ENCODE measurements at places on chromosomes 3 and 15. TPM values are rescaled to one million over a fixed set of nuclear protein-coding genes. Genes with fewer than 3 reads are reported as not detected.

GRCh38 chr3:10933805-10934481 lies 58.6 kb upstream of the SLC6A1 start:
- no peak overlapping the region for H3K4me3 ChIP-seq
- no peak overlapping the region for H3K27ac ChIP-seq
- H3K4me1 ChIP-seq, result no peaks in the 10 kb centered on the region
- no peaks in the 10 kb centered on the region for H3K36me3 ChIP-seq
- no peak for DNase-seq

DNA sequence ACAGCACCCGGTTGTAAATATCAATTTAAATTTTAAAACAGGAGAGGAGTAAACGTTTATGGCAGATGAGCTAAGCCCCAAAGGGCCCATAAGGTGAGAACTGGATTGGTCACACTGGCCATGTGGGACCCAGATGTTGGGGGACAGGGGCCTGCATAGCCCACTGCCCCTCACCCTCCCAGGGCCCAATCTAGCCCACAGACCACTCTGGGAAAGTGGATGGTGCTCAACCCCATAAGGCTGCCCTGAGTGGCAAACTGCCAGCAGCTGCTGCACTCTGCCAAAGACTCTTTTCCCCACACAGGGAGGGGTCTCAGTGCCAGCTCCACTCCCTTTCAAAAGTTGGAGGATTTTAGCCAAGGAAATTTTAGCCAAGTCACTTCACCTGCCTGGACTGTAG lies 42.5 kb downstream of the CCDC12 start:
- no peak for DNase-seq
- no peaks in the 10 kb centered on the region for H3K27me3 ChIP-seq
- H3K4me1 ChIP-seq, result peaks cover 37% of the 10 kb centered on the region

- DNase-seq, result no peak
- H3K27me3 ChIP-seq, result no peaks in the 10 kb centered on the region
- peak overlapping the region; percentile 86 for H3K4me3 ChIP-seq
- no peak overlapping the region for H3K27ac ChIP-seq
- H3K36me3 ChIP-seq, result no peaks in the 10 kb centered on the region
- no peaks in the 10 kb centered on the region for H3K4me1 ChIP-seq
Measured at GRCh38 chr3:53253707-53254508, 1.9 kb downstream of the TKT start.

- no peak overlapping the region for H3K4me3 ChIP-seq
- no peaks in the 10 kb centered on the region for H3K27me3 ChIP-seq
Measured at GRCh38 chr15:95987886-95988573, 342.5 kb upstream of the NR2F2 start.

DNA sequence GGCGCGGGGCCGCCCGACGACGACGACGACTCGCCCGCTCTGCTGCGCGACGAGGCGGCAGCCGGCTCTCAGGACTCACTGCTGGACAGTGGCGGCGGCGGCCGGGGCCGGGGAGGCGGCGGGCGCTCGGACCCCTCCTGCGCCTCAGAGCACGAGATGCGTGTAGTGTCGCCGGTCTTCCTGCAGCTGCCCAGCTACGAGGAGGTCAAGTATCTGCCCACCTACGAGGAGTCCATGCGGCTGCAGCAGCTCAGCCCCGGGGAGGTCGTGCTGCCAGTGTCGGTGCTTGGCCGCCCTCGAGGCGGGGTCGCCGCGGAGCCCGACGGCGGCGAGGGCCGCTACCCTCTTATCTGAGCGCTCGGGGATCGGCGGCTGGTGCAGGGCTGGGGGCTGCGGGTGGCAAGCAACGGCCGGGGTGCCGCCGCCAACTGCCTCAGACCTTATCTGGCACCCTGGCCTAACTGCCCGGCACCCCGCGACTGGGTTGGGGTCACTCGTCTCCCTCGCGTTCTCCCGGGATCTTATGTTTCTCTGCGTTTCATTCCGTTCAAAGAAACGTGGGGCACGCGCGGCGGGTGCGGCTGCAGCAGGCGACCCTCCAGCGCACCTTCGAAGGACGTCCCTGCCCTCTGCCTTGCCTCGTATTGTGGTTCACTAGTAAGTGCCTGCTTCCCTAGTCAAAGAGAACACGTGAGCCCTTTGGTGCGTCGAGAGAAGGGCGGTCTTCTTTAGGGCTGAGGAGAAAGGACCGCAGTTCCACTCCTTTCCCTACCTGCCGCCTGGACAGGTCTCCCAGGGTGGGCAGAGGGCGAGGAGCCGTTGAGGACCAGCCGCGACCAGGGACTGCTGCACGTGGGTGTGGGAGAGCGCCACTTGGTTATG lies 1.0 kb downstream of the C3orf80 start:
- no peaks in the 10 kb centered on the region for H3K27me3 ChIP-seq
- peak overlapping the region; percentile 56 for H3K4me3 ChIP-seq
- no peak overlapping the region for H3K27ac ChIP-seq
- H3K4me1 ChIP-seq, result peaks cover 5% of the 10 kb centered on the region

GRCh38 chr3:77071809-77072208 lies 31.9 kb downstream of the ROBO2 start:
- no peaks in the 10 kb centered on the region for H3K27me3 ChIP-seq
- no peak for DNase-seq
- H3K36me3 ChIP-seq, result no peaks in the 10 kb centered on the region
- H3K4me3 ChIP-seq, result no peak overlapping the region
- H3K27ac ChIP-seq, result no peak overlapping the region

GRCh38 chr3:128408693-128409623 lies 57.7 kb downstream of the DNAJB8 start:
- peak overlapping the region; percentile 22 for H3K4me3 ChIP-seq
- H3K27me3 ChIP-seq, result no peaks in the 10 kb centered on the region
- H3K36me3 ChIP-seq, result no peaks in the 10 kb centered on the region
- H3K4me1 ChIP-seq, result peaks cover 16% of the 10 kb centered on the region
- peak overlapping the region; percentile 1 for H3K27ac ChIP-seq
- DNase-seq, result peak; percentile 76

GRCh38 chr3:163129287-163129686 lies 1632.7 kb downstream of the OTOL1 start:
- H3K4me1 ChIP-seq, result no peaks in the 10 kb centered on the region
- no peak overlapping the region for H3K4me3 ChIP-seq
- H3K36me3 ChIP-seq, result no peaks in the 10 kb centered on the region
- DNase-seq, result no peak
- no peak overlapping the region for H3K27ac ChIP-seq

- H3K27ac ChIP-seq, result no peak overlapping the region
- no peaks in the 10 kb centered on the region for H3K4me1 ChIP-seq
- H3K27me3 ChIP-seq, result no peaks in the 10 kb centered on the region
Measured at GRCh38 chr3:127383656-127384179, 95.9 kb upstream of the PRR20G start.

GRCh38 chr15:99662903-99663302 lies 70.3 kb downstream of the LYSMD4 start:
- H3K4me3 ChIP-seq, result no peak overlapping the region
- DNase-seq, result no peak
- no peaks in the 10 kb centered on the region for H3K27me3 ChIP-seq
- no peak overlapping the region for H3K27ac ChIP-seq
- 0 out of 2 replicates have a peak, but pooled peaks cover 2% of the 10 kb centered on the region for H3K4me1 ChIP-seq

GRCh38 chr3:59540696-59541095 lies 490.9 kb upstream of the CFAP20DC start:
- H3K27me3 ChIP-seq, result no peaks in the 10 kb centered on the region
- no peak overlapping the region for H3K4me3 ChIP-seq
- H3K4me1 ChIP-seq, result no peaks in the 10 kb centered on the region
- DNase-seq, result no peak
- H3K27ac ChIP-seq, result no peak overlapping the region
- H3K36me3 ChIP-seq, result no peaks in the 10 kb centered on the region

GRCh38 chr15:70284438-70285214 lies 186.9 kb upstream of the TLE3 start:
- no peaks in the 10 kb centered on the region for H3K36me3 ChIP-seq
- H3K4me1 ChIP-seq, result no peaks in the 10 kb centered on the region
- H3K27ac ChIP-seq, result no peak overlapping the region

DNA sequence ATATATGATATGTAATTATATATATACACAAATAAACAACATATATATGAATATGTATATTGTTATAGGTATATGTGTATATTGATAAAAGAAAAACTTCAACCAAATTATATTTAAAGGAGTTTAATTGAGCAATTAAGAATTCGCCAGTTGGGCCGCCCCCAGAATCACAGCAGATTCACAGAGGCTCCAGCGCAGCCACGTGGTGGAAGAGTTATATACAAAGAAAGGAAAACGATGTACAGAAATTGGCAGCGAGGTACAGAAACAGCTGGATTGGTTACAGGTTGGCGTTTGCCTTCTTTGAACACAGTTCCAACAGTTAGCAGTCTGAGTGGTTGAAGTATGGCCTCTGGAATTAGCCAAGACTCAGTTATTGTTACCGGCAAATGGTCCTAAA lies 137.3 kb upstream of the SLC24A5 start:
- no peaks in the 10 kb centered on the region for H3K36me3 ChIP-seq
- DNase-seq, result no peak
- no peak overlapping the region for H3K27ac ChIP-seq
- H3K27me3 ChIP-seq, result no peaks in the 10 kb centered on the region

DNA sequence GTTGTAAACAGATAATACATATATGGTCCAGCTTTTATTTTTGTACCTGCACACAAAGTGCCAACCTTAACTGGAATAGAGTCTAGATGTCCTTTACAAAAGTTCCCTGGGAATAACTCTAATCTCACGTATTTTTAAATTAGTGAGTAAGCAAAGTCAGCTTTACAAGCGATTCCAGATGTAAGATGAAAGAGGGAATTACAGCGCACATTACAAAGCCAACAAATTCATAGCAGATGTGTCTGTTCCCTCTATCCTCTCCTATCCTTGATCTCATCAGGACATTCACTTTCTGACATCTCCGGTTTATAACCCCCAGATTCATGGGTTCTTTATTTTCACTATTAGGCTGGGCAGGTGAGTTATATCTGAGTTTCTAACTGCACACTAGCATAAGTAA lies 406.8 kb upstream of the ZNF385D start:
- no peaks in the 10 kb centered on the region for H3K4me1 ChIP-seq
- no peak for DNase-seq
- H3K36me3 ChIP-seq, result no peaks in the 10 kb centered on the region
- no peak overlapping the region for H3K27ac ChIP-seq
- H3K27me3 ChIP-seq, result no peaks in the 10 kb centered on the region

GRCh38 chr3:10453431-10454163 lies 51.8 kb downstream of the ATP2B2 start:
- H3K27ac ChIP-seq, result no peak overlapping the region
- H3K36me3 ChIP-seq, result no peaks in the 10 kb centered on the region
- H3K4me1 ChIP-seq, result no peaks in the 10 kb centered on the region
- H3K4me3 ChIP-seq, result no peak overlapping the region
- DNase-seq, result no peak

DNA sequence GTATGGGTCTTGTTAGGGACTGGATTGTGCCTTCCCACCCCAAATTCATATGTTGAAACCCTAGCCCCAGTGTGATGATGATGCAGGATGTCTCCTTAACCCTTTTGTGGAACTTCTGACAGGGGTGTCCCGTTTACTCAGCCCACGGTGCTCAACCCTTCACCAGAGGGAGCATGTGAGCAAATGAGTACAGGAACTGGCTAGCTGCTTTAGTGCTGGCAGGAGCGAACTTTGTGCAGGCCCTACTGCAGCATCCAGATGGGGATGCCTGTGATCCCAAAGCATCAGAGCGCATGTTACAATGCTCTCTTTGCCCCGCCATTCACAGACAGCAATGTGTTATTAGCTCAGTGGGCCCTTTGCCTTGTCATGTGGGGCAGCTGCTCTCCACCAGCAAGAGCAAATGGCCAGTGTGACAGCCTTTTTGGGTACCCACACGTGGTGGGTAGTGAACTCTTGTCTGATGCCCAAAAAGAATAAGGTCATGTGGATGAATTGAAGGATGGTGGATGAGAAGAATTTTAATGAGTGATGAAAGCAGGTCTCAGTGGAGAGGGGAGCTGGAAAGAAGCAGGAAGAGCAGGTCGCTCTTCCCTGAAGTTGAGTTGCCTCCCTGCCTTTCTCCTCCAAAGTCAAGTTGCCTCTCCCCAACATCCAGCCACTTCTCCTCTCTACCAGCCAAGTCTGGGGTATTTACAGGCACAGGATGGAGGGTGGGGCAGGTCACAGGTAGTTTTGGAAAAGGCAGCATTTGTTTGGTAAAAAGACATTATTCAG lies 63.3 kb upstream of the STRIT1 start:
- no peaks in the 10 kb centered on the region for H3K27me3 ChIP-seq
- no peaks in the 10 kb centered on the region for H3K4me1 ChIP-seq
- DNase-seq, result peak; percentile 8
- no peaks in the 10 kb centered on the region for H3K36me3 ChIP-seq
- no peak overlapping the region for H3K4me3 ChIP-seq
- no peak overlapping the region for H3K27ac ChIP-seq

The CCR1 gene
- total RNA-seq, result not detected

The ANKRD34C gene
- total RNA-seq, result not detected

The MOBP gene
- total RNA-seq, result 0.04 TPM
